ENCODE measurements at places on chromosomes 6 and 20. TPM values are rescaled to one million over a fixed set of nuclear protein-coding genes. Genes with fewer than 3 reads are reported as not detected.

GRCh38 chr6:19837511-19838441 is 606 bp downstream of the ID4 start:
- DNase-seq = no peak

Gene C6orf141
- total RNA-seq = 3.1 TPM

- no peak for DNase-seq
These were observed 38.0 kb downstream of the SCGN start for GRCh38 chr6:25689966-25690365.

- DNase-seq = no peak
These were observed 6.3 kb downstream of the PRR18 start for GRCh38 chr6:166301611-166302529.

GRCh38 chr6:1984346-1984994 is 260.9 kb downstream of the GMDS start:
- DNase-seq = no peak

Gene JPH2
- total RNA-seq = 40.5 TPM

- no peak for DNase-seq
These were observed 104.6 kb downstream of the HMGCLL1 start for GRCh38 chr6:55474382-55474781.

Gene SYCP2L
- 8.2 TPM for total RNA-seq

Gene PIM1
- 25.7 TPM for total RNA-seq

DNA sequence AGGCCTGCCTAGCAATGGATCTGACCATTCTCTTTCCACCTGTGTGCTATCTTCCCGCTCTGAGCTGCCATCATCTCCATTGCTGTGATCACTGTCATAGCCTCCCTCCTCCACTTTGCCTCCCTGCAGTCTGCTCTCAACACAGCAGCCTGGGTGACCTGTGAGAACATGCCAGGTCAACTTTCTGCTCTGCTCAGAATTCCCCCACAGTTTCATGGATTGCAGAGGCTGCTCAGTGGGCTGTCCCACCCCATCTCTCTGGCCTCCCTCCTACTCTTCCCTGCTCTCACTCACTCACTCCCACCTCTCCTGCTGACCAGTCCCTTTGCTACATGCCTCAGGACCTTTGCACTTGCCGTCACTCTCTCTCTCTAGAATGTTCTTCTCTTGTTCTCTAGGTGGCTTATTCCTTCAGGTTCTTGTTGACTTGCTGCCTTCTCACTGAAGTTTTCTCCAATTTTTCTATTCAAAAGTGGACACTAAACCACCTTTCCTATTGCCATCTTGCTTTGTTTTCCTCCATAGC is 159.9 kb downstream of the CD83 start:
- DNase-seq = no peak

DNA sequence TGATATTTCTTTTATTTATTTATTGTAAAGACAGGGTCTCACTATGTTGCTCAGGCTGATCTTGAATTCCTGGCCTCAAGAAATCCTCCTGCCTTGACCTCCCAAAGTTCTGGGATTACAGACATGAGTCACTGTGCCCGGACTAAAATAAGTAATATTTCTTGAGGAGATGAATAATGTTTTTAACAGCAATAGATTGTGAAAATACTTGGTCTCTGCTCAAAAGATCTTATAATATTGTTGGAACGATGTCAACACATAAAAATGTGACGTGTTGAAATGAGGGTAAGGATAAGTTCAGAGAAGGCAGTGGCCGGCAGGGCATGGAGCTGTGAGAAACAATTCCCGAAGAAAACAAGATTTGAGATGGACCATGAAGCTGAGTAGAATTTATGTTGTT is 178.7 kb downstream of the GJA1 start:
- DNase-seq = no peak

- no peak for DNase-seq
These were observed 579.6 kb upstream of the MAP3K7 start for GRCh38 chr6:91166271-91167046.

Gene HLA-DPB1
- 16.4 TPM for total RNA-seq

DNA sequence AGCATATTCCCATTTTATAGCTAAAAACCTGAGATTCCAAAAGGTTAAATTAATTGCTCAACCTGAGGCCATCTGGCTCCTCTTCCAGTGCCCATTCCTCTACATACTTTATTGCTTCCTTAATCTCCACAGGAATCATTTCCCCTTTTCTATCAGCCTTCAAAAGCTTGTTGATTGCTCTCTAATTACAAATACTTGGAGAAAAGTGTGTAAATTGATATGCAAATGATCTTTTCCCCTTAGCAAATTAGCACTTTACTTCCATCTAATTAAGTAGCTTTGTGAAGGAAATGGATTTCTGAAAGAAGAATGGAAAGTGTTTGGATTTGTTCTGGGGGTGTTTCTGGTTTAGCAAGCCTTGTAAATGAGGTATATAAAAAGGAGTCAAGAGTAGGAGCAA is 323.3 kb downstream of the GRIK2 start:
- no peak for DNase-seq

Gene TFAP2D
- total RNA-seq = not detected

DNA sequence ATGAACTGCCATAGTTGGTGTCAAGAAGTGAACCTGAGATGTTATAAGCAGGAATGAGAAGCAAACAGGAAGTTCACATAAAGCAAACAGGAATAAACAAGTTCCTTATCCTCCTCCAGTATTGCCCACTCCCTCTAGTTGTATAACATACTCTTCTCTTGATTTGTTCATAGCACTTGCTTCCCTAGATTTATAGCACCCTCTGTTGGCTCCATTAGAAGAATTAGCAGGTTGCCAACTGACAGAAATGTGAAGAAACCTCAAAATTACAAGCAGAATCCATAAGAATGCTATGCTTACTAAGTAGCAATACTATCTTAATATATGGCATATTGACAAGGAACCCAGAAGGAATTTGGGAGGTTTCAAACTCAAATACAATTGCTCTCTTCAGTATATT is 195.4 kb downstream of the TBX18 start:
- no peak for DNase-seq

DNA sequence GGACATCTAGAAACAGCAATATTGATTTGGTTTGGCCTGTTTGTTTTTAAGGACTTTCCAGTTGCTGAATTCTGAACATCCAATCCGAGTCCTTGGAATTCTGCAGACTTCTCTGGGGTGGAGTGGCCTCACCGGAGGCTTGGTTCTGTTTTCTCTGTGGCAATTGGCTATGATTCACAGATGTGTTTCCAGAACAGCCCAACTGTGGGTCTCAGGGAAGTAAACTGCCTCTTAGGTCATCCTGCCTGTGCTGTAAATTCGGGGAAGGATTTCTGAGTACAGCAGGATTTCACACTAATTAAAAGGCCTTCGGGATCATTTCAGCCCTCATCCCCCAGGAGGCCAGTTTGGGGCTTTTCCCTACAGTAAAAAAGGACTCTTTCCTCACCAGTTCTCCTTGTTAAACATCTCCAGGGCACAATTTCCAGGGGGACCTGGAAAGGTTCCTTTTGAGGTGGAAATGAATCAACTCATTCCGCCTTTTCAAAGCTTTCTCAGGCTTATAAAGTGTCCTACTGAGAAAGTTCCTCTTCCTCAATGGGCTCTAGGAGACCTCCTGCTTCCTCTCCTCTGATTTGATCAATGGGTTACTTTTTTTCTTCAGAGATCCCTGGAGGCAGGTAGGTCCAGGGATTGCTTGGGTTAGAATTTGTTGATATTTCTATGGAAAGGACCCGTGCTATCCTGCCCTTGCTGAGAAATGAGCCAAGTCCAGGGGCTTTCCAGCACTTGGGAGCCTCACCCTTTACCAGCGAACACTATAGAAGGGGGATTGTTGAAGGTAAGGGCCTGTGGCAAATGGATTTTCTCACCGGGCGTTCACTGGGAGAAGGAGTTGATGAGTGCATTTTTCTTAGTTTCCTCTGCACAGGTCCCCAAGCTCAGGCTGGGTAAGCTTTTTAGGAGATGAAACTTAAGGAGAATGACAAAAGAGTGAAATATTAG is 114.6 kb downstream of the CLIC5 start:
- DNase-seq = no peak

GRCh38 chr6:19731282-19731681 is 105.9 kb upstream of the ID4 start:
- DNase-seq = no peak

GRCh38 chr20:1971893-1972586 is 21.8 kb downstream of the PDYN start:
- no peak for DNase-seq

DNA sequence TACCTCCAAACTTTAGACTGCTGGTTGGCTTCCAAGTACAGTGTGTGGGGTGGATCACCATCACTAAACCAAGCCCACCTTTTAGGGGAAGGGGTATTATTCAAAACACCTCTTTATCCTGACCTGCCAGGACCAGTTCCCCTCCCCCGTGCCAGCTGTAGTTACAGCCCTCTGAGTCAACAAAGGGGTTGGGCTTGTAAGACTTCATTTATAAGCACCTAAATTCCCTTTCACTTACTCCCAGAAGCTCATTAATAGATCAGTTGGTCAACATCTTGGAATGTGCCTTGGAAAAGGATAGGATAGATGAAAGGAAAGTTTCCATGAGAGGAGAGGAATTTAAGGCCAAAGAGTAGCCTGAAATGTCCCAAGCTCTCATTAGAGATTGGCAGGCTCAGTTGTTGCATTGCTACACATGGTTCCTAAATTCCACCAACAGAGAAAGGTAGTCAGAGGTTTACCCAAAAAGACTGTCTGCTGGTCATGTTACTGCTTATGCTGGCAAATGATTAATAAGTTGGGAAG is 59.2 kb downstream of the TNFAIP3 start:
- DNase-seq = no peak

Gene LGSN
- not detected for total RNA-seq

GRCh38 chr6:11009353-11009752 is 34.8 kb downstream of the ELOVL2 start:
- no peak for DNase-seq

DNA sequence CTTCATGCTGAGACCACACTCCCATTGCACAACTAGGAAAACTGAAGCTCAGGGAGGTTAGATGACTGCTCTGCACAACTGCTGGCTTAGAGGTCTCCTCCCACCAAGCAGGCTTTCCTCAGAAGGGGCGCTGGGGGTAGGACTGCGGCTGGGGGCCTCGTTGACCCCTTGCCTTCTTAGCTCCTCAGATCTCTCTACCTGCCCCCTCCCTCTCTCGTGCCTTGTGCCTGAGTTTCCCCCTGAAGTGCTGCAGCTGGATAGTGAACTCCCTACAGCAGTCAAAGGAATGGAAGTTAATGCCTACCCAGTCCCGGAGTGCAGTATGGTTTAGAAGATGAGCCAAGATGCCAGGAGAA is 149.8 kb downstream of the GRM4 start:
- no peak for DNase-seq

- DNase-seq = no peak
These were observed 54.5 kb downstream of the TRMT11 start for GRCh38 chr6:126040826-126041225.

Gene SLPI
- total RNA-seq = 6.8 TPM
